ENCODE measurements at places on chromosomes 2 and 18.

DNA sequence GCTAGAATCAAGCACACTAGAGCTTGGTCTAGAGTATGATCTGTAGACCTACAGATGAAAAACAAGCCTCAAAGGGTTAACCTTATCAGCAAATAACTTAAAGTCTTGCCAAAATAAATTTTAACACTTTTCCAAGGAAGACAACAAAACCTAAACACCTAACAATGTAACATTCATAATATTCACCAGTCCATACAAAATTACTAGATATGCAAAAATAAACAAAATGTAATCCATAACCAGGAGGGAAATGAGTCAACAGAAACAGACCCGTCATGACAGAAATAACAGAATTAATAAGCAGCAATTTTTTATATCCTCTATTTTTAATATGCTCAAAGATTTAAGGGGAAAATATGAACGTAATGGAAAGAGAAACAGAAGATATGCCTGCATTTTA is 36.1 kb downstream of the TRAK2 start:
- no peak for DNase-seq

- DNase-seq: no peak
Measured at GRCh38 chr2:212284166-212284565, 254.4 kb downstream of the ERBB4 start.

GRCh38 chr2:104853534-104854497 is at the start of gene POU3F3:
Gene POU3F3, plus strand, starts transcription at chr2:104854115. Its CDS starts 1,396 bp downstream, at chr2:104855511.
- no peak for DNase-seq

- DNase-seq: no peak
Measured at GRCh38 chr2:102834523-102835273, 72.9 kb downstream of the TMEM182 start.

DNA sequence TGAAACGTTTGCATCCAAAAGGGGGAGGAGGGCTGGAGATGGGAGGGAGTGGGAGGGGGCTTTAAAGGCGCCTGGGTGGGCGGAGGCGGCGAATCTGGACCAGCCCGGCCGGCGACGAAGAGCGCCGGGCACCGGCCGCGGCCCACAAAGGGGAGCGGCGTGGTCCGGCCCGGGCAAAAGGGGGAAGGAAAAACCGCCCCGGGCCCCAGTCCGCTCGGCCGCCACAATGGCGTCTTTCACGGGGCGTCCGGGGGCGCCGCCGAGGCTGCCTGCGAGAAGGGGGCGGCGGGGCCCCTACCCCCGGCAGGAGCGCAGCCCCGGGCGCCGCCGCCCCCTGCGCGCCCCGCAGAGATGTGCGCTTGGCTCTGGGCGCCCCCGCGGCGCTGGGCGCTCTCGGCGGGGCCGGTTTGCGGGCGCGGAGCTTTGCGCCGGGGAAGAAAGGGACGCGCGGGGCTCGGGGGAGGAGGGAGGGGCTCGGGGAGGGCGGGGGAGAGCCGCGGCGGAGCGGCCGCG is 108.1 kb upstream of the KCTD1 start:
- DNase-seq: no peak

- DNase-seq: no peak
Measured at GRCh38 chr2:1970341-1970740, 226.0 kb upstream of the PXDN start.

DNA sequence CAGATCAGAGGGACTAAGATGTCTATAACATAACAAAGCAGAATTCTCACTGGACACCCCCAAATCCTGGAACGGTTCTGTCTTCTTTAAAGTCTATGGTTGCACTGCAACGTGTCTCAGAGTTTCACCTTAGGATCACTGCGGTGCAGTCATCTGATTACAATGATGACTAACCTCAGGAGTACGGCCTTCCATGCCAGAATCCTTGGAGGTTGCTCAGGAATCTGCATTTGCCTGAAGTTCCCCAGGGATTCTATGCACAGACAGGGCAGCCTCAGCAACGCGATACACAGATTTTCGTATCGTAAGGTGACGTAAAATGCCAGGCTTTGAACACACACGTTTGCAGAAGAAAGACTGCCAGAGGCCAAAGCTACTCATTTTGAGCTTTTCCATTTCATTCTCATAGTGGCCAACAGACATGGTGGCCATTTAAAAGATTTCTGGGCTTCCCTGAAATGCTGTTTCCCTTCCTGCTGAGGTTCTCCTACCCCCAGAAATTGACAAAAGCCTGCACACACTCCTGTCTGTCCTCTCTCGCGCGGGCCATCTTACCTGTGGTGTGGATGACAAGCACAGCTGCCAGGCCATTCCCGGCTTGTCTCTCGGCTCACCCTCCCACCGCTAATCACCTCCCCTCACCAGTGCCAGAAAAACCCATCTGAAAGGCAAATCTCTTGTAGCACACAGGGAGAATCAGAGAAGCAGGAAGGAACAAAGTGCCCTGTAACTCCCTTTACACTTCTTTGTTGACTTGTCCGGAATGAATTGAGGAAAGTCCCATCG is 148.8 kb downstream of the ACKR3 start:
- peak; percentile 27 for DNase-seq
